ENCODE measurements at places on chromosomes 12 and 14.

DNA sequence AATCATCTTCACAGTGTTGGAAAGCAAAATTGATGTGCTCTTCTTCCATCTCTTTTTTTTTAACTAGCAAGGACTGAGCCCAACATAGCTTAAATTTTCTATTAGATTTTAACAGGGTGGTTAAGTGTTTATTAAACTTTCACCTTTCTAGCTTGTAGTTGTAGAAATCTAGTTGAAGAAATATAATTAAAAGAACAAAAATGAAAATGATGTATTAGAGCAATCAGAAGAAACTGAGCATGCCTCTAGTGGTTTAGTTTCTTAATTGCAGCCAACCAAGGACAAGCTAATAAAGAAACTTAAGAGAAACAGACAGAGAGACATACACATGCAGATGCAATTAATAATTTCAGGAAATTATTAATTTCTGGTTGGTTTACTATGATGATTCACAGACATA lies 673.0 kb upstream of the LMO3 start:
- no peak for DNase-seq

DNA sequence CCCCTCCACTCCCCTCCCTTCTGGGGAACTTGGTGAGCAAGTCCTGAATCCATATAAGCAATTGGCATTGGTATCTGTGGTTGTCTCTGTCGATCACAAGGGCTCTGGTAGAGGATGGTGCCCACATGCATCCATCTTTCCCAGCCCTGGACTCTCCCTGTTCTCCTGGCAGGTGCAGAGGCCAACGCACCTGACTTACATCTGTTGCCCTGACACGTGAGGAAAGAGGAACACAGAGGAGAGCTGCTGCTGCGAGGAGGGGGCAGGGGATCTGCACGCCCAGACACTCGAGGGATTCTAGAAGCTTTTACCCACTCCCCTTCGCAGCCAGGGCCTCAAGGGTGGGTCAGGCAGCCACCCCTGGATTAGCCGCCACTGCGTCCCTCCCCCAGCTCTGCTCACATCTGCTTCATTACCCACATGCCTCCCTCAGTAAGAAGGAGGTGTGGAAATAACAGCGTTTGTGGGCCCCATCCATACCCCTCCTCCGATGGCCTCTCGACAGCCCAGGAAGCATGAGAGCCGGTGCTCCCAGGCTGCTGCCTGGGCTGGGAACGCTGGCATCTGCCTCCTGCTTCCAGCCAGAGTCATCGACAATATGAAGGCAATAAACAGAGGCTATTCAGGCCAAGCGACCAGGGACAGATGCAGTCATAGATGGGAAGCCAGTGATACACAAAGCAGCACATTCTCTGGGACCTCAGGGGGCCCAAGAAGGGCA lies 56.5 kb downstream of the KDM2B start:
- DNase-seq = no peak

- no peak for DNase-seq
These were observed 35.0 kb upstream of the NAV3 start for GRCh38 chr12:77795699-77796098.

- DNase-seq = no peak
These were observed 12.2 kb downstream of the MYRFL start for GRCh38 chr12:69837191-69837590.

- DNase-seq = no peak
These were observed 29.0 kb downstream of the RTL1 start for GRCh38 chr14:100874411-100875091.

DNA sequence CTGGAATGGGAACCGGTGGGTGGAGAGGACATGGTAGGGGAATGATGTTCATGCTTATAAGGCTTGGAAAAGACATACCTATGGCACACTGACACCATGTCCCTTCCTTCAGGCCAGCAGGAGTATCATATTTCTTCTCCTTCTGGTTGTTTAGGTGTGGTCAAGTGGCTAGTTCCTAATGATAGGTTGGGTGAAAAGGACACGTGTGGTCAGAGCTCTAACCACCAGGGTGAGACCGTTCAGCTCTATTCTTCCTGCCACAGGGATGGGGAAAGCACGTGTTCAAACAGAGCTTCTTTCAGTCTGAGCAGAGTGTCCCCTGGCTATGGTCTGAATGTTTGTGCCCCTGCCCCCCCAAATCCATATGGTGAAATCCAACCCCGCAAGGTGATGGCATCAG lies 209.1 kb downstream of the PAX9 start:
- no peak for DNase-seq

DNA sequence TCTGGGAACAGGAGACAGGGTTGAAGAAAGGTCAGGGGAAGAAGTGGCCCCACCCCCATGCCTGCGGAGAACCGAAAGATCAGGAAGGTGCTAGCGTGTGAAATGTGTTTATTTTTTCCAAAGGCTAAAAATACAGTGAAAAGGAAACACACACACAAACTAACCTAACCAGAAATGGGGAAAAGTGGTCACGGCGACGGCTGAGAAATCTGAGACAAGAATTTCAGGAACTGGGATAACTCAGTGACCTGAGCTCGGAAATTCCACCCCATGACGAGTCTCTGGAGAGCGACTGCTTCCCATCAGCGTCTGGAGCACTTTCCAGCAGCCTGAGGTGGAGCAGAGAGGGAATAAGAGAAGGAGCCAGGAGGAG lies 16.6 kb upstream of the RND1 start:
- no peak for DNase-seq

DNA sequence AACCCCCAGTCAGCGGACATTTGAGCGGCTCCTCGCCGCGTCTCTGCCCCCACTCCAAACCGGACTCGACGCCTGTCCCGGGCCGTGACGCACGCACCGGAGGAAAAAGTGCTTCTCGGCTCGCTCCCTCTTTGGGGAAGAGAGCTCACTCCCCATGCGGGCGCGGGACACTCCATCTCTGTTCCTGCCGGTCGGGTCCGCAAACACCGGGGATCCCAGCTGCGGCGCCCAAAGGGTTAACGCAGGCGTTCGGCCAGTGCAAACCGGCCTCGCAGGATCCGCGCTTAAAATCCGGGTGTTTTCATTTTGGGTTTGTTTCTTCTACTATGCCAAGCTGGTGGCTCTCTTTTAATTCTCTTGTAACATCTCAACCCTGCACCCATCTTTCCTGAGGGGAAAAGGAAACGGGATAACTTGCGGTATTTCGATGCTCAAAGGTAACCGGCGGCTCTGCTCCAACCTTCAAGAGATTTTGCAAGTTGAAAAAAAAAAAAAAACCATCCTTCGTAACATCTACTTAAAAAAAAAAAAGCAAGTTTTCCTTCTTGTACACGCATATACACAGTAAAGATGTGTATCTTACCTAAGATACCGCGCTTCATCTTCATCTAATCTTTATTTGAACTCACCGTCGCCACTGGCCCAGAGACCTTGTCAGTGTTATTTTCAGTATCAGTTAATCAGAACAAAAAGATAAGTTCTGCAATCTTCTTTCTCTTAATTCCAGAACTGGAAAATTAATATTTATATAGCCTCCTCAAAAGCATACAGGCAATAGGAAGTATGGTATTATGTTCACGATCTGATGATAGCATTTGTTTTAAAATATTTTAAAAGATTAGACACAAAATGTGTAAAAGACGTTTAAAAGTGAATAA lies 1.6 kb upstream of the ATP2B1 start:
- peak; percentile 28 for DNase-seq

GRCh38 chr14:55585854-55586253 lies 5.8 kb downstream of the KTN1 start:
- DNase-seq = no peak

DNA sequence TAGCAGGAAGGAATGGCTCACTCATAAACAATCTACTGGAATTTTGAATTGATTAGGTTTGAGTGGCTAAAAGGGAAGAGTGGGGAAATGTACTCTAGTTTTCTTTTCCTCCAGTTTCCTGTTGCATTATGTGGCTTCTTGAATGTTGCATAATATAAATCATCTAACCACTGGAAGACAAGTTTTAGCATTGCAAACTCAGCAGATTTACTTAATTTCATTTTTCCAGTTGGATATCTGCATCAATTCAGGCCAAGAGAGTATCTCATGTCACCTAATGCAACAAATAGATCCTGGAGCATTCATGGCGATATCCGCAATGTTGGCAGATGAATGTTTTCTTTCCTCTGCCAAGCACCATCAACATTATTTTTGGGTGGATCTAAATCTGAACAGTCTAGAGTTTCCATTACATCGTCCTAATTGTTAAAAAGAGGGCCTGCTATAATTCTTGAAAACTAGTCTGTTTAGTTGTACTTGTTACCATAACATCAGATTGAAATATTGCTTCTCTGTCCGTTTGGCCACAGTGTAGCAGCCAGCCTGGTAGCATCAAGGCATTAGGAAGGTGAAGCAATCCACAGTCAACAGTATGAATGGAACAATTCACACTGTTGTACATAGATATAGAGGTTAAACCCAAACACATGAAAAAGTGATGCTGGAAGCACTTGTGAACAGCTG lies 544.2 kb downstream of the ETNK1 start:
- DNase-seq = no peak

DNA sequence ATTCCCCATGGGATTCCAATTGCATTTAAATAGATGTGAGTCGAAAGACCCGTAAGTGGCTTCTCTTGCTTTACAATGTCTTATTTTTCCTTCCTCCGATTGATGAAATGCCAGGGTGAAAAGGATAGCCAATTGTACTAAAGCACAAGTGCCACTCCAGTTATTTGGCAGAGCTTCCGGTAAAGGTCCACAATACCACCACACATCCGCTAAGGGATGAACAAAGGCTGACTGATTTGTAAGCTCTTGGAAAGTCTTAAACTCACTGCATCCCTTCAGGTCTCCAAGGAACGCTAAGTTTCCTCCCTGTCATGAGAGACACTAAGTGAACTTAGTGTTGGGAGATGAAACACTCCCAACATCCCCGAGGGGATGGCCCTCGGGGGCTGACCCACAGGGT lies 21.2 kb upstream of the RNASE1 start:
- no peak for DNase-seq

- DNase-seq = no peak
These were observed 2.7 kb upstream of the RABGGTA start for GRCh38 chr14:24274101-24274543.

DNA sequence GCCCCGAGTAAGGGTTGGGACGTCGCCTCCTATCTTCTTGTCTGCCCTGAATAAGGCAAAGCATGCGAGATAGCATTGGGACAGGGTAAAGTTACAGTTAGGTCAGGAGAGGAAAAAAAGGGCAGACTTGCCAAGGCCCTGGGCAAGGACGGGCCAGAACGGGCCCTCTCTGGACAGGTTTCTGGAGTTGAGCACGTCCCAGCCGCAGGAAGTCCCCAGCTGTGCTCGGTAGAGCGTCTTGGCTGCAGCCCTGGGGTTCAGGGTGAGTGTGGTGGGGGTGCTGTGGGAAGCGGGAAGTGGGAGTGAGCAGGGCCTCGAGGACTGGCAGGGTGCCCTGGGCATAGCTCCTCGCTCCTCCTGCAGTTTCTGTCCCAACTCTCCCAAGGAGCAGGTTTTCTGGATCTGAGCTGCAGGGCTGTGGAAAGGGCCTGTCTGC lies 5.4 kb downstream of the RPS6KL1 start:
- DNase-seq = no peak

GRCh38 chr12:28800129-28800528 lies 348.9 kb upstream of the FAR2 start:
- DNase-seq = no peak

- no peak for DNase-seq
These were observed 129.5 kb downstream of the SLC35F4 start for GRCh38 chr14:57736391-57736790.

DNA sequence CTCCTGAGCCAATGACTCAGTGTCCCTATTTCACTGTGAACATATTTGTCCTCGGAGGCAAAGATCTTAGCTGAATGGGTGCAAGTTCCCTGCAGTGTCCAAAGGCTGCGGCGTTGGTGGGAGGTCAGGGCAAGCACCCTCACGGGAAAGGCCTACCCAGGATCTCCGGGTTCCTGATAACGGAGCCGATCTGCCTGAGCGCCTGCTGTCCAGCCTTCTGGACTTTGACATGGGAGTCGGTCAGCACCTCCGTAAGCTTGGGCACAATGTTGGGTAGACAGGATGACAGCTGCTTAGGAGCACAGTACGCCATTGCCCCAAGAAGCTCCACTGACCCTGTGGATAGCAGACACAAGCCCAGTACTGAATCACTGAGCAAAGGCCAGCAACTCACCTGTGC lies 31.5 kb upstream of the RAB35 start:
- no peak for DNase-seq

- no peak for DNase-seq
These were observed 7.0 kb downstream of the CCND2 start for GRCh38 chr12:4280351-4281163.

GRCh38 chr12:32069071-32069470 lies 37.6 kb upstream of the BICD1 start:
- no peak for DNase-seq

DNA sequence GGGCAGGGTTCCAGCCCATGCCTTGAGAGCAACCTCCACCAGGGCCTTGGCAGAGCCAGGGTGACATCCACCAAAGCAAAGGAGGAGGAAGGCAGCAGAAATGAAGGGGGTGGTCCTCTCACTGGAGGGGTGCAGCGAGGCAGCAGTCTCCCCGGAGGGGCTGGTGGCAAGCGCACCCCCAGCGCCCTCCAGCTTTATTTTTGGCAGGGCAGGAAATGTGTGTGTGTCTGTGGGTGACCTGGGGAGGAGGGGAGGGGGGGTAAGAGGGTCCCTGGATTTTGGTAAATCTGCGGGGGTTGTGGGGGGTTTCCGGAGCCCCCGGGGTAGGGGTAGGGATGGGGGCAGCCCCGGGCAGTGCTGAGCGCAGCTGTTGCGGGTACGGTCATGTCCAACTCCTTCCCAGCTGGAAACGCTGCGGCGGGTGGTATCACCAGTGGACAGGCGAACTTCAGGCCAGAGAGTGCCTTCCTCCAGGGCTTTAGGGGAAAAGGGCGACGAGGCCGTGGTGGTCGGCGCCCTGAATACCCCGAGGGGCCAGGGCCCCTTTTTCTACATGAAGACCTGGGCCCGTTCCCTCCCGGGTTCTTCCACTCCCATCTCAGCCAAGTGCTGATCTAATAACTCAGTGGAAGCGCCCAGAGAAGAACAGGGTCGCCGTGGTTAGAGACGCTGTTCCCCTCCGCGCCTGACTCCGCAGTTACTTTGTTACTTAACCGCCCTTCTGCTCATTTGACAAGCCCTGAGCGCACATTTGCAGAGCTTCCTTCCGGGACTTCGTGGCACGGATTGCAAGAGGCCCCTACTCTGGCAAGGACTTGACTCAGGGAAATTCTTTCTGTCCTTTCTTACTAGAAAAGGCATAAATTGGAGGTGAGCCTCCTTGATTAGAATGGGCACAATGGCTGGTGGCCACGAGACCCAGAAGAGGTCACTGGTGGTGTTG lies 55.2 kb downstream of the FOS start:
- DNase-seq = peak; percentile 47

- DNase-seq = no peak
These were observed 22.1 kb upstream of the KIF26A start for GRCh38 chr14:104116288-104116755.

- no peak for DNase-seq
These were observed 2.0 kb downstream of the PKP2 start for GRCh38 chr12:32894566-32894965.

Measured in activated T-cell treated with anti-CD3 and anti-CD28 coated beads for 1 hour (primary cell).